ENCODE measurements at places on chromosomes 4 and X.

DNA sequence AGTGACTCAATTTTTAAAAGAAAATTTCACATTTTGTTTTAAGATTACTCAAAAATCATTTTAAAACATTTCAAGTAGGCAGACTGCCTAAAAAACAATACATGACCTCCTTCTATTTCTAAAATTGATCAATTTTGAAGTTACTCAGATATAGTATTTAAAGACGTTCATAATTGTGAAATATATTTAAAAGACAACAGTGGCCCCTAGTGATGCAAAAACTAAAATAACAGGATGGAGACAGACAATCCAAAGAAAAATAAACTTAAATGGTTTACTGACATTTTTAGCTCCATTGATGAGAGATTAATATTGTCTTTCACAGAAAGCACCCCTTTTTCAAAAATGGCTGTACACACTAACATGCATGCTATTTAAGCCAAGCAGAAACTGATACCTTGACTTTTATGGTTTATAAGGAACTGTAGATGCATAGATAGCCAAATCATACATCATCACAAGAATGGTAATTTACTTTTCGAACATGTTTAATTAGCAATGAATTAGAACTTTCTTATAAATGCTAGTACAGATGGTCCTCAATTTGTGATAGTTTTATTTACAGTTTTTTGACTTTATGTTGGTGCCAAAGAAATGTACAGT is 69.8 kb upstream of the FAT4 start:
- DNase-seq, result no peak

DNA sequence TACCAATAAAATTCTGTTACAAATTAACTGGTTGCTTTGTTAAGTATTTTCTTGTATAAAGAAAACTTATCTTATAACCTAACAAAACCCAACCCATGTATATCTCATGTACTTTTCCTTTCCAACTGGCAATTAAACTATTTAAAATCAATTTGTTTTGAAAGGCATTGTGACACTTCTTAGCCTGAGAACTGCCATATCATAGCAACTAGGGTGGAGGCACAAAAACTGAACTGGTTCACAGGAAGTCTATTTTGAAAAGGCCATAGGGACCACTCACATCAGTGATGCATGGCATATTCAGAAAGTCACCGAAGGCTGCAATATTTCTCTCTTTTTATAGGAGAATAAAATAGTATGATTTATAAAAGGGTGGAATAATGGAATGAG is 40.5 kb upstream of the ARSJ start:
- no peak for DNase-seq

GRCh38 chr4:97582890-97583289 is 560.4 kb downstream of the STPG2 start:
- DNase-seq, result no peak

DNA sequence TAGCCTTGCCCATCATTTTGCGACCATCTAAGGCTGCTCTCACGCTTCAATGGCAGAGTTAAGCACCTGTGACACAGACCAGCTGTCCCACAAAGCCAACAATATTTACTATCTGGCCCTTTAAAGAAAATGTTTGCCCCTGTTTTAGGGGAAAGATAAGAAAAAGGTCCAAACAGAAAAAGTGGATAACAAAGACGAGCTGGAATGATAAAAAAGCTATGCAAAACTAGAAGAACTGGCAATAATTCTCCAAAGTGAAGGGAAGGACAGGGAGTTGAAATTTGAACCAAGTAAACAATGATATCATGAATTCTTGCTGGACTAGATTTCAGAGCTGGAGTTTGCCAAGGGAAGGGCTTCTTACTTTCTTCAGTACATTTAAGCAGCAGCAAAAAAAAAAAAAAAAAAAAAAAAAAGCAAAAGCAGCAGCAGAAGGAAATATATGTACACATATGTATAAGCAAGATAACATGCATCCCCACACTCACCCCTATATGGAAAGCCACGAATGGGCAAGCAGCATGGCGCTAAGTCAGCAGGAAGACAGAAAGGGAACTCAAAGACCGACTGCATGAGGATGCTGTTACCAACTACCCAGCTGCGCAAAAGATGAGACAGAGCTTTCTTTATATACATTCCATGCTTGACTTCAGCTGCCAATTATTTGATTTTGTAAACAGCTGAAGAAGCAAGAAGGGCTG is 12.5 kb downstream of the TRAPPC2 start:
- no peak for DNase-seq

DNA sequence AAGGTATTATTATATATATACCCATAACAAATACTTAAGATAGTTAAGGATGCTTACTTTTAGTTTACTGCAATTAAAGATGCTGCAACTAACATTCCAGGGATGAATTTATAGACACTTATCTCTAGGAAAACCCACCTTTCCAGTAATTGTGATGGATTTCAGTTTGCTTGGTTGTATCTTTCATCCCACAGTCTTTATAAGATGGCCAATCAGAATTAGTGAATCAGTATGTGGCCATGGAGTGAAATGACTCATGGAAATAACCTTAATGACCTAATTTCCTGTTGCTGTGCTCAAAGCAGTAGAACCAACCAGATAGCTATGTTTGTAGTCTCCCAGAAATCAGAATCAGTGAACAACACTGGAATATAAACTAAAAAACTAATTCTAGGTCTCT is 26.4 kb downstream of the MOSPD2 start:
- DNase-seq, result no peak

DNA sequence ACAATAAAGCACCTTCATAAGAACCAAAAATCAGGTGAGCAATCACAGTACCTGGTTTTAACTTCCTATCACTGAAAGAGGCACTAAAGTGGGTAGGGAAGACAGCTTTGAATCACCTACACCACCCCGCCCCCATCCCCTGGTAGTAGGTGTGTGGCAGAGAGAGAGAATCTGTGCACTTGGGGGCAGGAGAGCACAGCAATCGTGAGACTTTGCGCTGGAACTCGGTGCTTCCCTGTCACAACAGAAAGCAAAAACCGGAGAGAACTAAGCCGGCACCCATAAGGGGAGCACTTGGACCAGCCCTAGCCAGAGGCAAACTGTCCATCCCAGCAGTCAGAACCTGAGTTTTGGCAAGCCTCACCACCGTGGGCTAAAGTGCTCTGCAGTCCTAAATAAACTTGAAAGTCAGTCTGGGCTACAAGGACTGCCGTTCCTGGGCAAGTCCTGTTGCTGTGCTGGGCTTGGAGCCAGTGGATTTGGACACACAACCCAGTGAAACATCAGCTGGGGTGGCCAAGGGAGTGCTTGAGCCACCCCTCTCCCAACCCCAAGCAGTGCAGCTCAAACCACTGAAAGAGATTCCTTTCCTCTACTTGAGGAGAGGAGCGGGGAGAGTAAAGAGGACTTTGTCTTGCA is 32.1 kb downstream of the NDUFB11 start:
- no peak for DNase-seq

- no peak for DNase-seq
Observed at GRCh38 chr4:8167815-8168214, 9.2 kb upstream of the ABLIM2 start.

GRCh38 chr4:101075536-101075935 is 271.8 kb downstream of the PPP3CA start:
- no peak for DNase-seq

GRCh38 chr4:41967392-41967791 is 14.2 kb upstream of the DCAF4L1 start:
- no peak for DNase-seq

DNA sequence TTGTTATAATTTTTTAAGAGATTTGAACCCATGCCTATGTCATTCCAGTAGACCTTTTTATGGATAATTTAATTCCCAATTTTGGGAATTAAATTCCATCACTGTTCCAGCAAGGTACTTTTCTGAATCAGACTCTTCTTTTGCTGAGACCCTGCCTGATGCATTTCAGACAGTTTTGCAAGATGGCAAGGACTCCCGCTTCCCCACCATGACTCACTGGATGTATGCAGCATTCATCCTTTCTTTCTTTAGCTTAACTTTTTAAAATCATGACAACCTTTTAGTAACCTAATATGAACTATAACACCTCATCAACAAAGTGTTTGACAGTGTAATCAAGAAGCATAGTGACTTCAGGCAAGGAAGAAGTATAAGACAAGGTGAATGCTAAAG is 178.1 kb upstream of the LEF1 start:
- no peak for DNase-seq

DNA sequence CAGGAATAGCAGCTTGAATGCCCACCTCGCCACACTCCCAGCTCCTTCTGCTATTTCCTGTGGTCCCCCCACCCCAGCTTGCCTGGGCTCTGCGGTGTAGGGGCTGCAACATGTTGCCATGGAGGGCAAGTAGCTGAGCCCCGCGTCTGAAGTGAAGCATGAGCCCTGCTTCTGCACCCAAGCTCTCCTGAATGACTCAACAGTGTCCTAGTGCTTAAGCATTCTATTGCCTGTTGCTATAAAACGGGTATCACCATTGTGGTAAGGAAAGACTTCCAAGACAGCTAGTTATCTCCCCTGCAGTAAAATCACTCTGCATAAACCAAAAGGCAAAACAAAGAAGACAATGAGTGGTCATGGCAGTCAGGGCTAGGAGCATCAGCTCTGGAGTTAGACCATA is 31.4 kb upstream of the SPATA4 start:
- no peak for DNase-seq

DNA sequence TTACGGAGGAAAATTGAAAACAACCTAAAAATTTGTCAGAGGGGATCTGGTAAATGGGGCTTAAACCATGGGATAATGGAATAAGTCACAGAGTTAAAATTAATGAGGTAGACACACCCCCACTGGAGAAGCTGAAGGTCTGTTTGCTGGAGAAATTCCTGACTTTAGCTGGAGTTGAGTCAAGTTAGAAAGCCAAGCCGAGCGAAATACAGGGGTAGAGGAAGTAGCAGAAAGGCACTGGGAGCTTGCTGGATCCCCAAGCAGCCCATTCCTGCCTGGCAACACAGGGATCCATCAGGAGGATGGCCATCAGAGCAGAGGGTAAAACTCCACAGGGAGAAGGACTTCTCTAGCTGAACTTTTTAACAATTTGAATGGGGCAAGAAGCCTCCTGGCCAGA is 163.8 kb downstream of the ATRX start:
- DNase-seq, result no peak

DNA sequence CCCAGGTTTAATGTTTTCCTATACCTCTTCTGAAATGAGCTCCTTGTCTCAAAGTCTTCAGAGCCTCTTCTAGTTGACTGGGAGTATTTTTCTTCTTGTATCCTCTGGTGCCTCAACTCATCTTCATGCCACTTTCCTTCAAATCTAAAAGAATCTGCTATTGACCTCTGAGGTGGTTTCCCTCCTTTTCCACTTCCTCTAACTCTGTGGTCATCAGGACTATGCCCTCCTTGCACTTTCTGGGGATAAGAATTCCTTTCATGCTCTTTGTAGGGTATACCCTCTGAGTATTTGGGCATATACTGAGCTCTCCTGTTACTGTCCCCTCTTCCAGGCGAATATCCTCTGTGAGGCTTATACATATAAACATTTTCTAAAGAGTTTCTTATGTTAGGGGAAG is 24.8 kb downstream of the BCLAF3 start:
- DNase-seq, result no peak

GRCh38 chr4:18664171-18664570 is 642.6 kb upstream of the LCORL start:
- DNase-seq, result no peak

DNA sequence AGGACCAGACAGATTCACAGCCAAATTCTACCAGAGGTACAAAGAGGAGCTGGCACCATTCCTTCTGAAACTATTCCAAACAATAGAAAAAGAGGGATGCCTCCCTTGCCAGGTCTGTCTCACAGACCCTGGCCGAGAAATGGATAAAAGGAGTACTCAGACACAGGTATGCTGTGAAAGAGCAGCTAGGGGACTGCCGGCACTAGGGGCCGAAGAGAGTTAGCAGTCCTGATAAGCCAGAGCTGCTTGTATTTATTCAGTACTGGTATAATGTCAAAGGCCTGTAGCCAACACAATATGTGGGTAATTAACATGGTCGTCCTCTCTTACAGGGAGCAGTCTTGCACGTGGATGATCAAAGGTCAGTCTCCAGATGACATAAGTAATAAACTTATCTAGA is 1042.1 kb upstream of the LCORL start:
- DNase-seq, result no peak

GRCh38 chr4:3250956-3251690 is 2.2 kb downstream of the MSANTD1 start:
- no peak for DNase-seq

DNA sequence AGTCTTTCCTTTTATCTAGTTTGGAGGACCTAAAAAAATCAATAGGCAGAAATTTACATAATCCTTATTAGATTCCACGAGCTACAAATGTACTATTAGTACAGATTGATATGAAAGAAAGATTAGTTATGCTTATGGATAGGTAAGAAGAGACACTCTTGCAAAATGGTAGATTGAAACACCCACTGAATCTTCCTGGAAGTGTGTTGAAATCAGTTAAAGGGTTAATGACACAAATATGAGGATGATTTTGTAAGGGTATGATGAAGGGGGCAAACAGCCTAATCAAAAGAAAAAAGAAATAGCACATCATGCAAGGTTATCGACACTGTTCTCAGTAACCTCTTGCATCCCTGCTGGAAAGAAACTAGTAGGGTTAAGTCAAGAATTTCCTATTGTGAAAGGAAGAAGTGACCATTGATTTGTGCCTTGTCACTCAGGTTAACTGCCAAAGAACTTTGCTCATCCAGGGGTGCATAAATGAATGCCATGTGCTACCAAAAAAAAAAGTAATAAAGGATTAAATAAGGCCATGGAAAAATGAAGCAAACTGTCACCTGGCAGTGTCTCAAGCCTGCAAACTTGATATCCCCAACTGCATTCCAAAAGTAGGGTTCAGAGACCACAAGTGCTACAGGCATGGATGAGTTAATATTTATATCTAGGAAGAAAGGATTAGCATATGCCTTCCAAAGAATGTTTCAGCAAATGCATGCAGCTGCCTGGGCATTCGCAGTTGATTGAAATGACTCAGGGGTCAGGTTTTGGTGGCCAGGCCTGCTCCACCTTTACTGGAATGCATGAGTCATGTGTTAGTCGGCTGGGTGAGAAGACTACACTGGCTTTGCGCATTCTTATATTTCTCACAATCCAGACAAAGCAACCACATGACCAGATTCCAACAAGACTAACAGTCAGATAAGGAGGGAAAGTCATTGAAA is 78.3 kb upstream of the ATXN3L start:
- no peak for DNase-seq

DNA sequence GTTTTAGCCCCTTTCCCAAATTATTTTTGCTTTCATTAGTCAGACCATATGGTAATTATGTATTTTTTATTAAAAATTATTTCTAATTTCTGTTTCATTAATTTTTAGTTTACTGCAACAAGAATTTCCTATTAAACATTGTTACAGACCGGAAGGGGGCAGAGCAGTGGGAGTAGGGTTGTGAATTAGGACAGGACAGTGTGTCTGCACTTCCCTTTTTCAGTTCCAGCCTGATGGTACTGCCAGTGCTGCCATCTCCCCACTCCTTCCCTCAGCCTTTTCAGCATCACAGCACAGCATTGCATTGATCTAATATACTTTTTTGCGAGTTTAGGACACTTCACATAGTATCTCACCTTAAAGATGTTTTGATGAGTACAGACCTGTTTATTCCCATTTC is 76.5 kb downstream of the STIM2 start:
- DNase-seq, result no peak

- DNase-seq, result no peak
Observed at GRCh38 chr4:95377366-95377900, 171.3 kb downstream of the UNC5C start.

Data from stimulated activated CD4-positive, alpha-beta T cell treated with anti-CD3 and anti-CD28 coated beads, TNF-alpha, amount 100 ng/mL, for 1 hour (primary cell).